NCI-H1417 (cell line): ENCODE measurements at places on chromosomes 4 and X.
A peak's percentile ranks its signal among the peaks of the same experiment; 100 is the strongest.

DNA sequence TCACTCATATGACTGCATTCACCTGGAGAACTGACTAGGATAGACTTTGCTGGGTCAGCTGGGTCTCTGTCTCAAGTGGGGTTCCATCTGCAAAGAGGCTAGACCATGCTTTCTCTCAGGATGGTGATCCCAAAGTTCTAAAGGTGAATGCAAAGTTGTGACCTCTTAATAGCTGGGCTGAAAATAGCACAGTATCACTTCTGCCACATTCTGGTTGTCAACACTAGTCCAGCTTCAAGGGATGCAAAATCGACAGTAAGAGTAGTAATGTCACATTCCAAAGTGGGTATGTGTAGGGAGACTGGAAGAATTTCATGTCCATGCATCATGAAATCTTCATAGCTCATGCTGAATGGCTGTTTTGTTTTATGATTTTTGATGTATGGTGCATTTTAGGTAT, 414.6 kb downstream of the PCDH7 start:
- DNase-seq: no peak

DNA sequence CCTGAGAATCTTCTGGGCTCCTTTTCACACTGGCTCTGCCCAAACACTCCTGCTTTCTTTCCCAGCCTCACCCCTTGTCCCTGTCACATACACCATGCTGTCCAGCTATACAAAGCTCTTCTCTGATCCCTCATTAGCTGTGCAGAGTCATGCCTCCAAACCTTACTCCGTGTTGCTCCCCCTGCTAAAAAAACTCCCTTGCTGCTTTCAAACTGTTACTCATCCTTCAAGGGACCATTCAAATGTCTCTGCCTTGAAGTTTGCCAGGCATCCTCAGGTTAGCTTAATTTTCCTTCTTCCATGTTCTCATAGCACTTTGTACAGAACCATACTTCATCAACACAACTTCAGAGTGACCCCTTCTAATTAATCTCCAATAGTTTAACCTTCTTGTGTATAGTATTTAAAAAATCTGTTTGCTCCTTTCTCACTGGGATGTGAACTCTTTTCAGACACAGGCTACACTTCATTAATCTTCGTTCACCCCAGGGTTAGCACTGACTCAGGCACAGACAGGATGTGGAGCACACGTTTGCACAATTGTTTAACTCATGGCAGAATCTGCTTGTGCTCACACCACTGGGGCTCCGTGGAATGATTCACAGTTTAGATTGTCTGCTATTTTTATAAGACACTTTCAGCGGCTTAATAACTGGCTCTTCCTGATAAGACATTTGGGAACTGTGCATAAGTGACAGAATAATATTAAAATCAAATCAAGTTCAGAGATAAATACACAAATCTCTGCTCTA, 21.4 kb upstream of the SEL1L3 start:
- DNase-seq: no peak

DNA sequence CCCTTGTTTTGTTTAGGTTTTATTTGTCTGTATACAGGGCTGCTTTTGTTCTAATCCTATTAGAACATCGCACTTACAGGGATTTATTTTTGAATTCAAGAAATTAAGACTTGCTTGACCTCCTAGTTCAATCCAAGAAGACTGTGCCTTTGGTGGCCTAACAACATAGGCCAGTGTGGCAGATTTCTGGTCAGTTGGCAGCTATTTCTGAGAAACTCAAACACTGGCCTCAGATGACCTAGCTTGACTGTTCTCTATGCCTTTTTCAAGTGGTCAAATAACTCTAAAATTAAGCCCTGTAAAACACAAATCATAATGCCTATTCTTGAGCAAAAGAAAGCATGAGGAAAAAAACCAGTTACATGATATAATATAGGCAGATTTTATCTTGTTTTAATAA, 89.3 kb upstream of the GPR34 start:
- no peak for DNase-seq

DNA sequence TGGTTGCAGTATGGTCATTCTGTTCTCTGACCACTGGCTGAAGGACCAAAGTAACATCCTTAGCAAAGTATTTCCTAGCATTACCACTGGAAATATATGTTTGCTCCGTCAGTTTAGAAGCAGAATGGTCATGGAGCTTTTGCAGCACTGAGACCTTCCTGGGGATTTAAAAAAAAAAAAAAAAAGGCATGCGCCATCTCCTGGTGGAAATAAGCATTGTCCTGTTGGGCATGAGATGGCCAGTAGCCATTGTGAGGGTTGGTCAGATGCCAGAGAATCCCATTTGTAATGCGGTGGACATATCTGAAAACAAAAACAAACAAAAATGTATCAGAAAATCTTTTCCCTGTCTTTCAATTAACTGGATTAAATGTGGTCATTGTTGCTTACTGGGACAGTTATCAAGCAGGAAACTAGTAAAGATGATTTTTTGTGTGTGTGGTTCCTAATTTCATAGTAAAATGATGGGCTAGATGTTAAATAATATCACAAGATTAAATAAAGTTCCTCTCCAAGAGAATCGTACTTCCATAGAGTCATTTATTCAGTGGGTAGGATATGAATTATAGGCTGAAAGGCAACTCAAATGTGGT, 139.6 kb downstream of the SOWAHB start:
- peak; percentile 52 for DNase-seq
